ENCODE measurements at places on chromosomes 1 and 21.
A peak's percentile ranks its signal among the peaks of the same experiment; 100 is the strongest.

- DNase-seq = no peak
Measured at GRCh38 chr1:76179219-76179698, 104.7 kb downstream of the ST6GALNAC3 start.

DNA sequence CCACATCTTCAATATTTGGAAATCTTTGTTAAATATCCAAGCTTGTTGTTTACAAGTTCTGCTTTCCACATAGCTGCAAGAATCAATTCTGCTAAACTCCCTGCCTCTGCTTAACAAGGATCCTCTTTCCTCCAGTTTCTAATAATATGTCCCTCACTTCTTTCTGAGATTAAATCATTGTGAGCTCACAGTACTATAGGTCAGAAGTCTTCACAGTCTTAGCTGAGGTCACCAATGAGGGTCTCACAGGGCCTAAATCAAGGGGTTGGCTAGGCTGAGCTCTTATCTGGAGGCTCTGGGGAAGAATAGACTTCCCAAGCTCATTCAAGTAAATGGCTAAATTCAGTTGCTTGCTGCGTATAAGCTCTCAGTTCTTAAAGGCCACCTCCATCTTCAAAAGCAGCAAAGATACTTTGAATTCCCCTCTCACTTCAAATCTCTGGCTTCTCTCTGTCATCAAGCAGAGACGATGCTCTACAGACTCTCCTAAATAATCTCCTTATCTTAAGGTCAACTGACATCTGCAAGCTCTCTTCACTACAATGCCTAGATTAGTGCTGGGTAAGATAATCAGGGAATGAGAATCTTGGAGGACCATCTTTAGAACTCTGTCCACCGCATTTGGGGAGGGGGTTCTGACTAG is 175.3 kb downstream of the PLPPR4 start:
- DNase-seq = no peak

GRCh38 chr1:164637461-164638375 is 78.7 kb downstream of the PBX1 start:
- peak; percentile 36 for DNase-seq

GRCh38 chr1:2375246-2375922 is 16.0 kb downstream of the MORN1 start:
- no peak for DNase-seq

- peak; percentile 4 for DNase-seq
Measured at GRCh38 chr1:10387677-10388386, 11.0 kb upstream of the PGD start.

- no peak for DNase-seq
Measured at GRCh38 chr1:22317920-22318243, 133.8 kb upstream of the ZBTB40 start.

GRCh38 chr21:41497008-41497407 is 10.9 kb downstream of the TMPRSS2 start:
- DNase-seq = no peak

- no peak for DNase-seq
Measured at GRCh38 chr1:79969886-79970285, 963.4 kb upstream of the ADGRL4 start.

DNA sequence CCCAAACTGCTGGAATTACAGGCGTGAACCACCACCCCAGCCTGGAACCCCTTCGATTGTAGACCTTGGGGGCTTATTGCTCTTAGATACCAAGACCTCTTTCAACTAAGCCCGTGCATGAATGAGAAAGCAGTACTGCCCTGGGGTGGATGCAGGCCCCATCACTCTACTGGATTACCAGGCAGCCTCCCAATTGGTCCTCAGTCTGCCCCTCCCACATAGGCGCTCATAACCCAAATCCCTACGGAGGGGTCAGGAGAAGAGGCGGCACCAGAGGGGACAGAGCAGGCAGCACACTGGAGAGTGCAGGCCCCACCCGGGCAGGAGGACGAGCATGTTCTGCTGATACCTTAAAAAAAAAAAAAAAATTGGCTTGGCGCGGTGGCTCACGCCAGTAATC is 12.4 kb upstream of the STMN1 start:
- no peak for DNase-seq

DNA sequence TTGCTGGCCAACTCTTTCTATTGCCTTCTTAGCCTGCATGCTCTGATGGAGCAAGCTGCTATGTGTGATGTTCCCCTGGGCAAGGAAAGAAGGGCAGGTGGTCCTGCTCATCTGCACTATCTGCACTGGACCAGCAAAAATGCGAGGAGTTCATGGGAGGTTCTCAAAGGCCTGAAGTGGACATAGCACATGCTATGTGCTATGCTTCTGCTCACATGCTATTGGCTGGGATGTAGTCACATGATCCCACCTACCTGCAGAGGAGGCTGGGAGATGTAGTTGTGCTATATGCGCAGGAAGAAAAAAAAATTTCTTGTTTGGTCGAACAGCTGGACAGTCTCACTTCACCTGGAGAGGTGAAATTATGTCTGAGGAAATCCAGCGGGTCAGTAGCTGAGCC is 587.7 kb downstream of the MATN1 start:
- no peak for DNase-seq

DNA sequence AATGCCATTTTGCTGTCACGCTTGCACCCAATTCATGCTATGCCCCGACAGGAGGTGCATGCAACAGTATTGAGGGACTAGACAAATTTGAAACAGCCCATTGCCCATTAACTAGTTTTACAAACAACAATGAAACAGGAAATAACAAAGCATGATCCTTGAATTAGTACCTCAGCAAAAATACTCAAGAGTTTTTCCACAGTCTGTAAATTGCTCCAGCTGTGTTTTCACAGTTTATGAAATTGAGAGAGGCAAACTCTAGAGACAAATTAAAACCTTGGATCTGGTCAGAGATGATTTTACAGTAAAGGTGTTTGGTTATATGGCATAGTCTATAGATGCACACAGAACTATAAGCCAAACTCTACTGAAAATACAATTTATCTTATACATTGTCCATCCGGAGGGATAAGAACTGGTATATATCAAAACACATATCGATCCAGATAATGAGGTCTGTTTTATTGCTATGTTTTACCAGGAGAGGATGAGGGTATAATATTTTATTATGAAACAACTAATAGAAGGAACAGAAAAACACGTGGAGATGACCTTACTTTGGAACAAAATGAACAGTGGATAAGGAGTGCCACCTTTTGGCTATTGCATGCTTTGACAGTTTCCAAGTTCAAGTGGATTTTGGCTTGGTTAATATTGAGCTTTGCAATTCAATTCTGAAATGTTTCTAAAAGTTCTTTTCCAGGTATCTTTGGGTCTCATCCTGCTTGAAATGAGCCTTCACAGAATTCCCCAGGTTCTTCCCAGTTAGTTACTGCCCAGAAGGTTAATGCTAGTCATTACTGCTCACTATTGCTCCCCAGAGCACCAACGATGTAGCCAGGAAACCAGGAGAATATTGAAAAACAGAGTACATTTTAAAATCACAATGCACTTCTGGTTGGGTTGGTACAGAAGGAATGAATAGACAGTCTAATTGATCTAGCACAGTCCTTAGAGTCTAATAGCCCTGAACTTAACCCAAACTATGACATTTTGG is 45.7 kb downstream of the ZC3H11B start:
- DNase-seq = peak; percentile 22

DNA sequence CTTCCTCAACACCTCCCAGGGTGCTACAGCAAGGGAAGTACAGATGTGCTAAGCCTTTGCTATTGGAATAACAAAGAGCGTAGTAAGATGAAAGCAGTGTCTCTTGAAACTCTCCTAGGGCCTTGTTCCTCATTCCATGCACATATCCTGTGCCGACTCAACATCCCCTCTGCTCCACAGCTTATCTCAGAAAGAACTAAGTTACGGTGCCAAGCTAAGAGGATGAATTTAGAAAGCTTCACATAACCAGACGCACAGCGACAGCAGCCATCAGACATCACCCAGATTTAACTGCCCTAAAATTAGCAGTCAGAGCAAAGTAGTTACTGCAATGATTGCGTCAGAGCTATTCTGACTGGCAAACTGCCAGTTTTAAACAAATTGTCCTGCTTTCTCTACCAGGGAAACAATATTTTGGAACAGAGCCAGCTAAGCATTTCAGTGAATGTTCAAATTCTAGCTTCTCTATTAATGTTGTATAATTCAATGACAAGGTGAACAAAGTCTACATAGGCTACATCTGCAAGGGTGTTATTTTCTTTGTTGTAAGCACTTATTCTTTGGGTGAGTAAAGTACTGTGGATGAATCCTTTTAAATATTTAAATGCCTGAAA is 9.5 kb downstream of the SIPA1L2 start:
- peak; percentile 60 for DNase-seq

DNA sequence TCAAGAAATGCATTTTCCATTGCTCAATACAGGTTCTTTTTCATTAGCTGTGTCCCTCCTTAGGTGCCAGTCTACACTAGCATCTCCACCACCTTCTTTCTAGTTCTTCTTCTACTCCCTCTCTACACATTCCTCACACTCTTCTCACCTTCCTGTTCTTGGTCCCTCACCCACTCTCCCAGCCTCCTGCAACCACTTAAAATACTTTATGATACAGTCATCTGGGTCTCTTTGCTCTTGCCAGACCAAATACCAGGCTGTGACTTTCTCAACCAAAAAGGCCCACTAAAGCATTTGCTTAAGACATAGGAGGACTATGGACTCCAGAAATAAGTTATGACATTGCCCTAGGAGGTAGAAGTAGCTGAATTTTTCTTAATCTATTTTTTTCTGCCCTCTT is 35.1 kb downstream of the PIGM start:
- no peak for DNase-seq

DNA sequence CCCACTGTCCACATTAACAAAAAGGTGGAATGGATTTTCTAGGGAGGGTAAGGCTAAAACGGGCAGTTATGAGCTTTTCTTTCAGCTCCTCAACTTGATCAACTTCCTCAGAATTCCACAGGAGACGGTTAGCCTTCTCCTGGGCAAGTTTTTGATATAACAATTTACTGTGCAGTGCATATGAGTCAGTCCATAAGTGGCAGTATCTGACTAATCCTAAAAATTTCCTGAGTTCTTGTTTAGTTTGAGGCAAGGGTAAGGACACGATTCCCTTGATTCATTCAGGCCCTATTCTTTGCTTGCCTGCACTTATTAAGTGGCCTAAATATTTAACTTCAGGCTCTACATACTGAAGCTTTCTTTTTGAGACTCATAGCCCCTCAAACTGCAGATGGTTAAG is 6.2 kb upstream of the AADACL3 start:
- DNase-seq = no peak

DNA sequence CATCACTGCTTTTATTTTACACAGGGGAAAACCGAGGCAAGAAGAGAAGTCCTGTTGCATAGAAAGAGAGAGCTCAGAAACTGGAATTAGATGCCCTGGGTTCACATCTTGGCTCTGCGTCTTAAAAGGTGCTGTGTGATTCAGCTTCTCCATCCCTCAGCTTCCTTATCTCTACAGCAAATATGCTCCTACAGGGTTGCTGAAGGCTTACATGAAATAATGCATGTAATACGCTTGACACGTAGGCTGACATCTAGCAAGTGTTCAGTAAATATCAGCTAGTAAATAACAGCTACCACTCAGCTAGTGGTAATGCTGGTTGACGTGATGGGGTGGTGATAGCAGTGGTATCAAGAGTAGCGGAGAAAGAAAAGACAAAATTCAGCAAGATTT is 77.1 kb upstream of the CD55 start:
- no peak for DNase-seq

- DNase-seq = peak; percentile 28
Measured at GRCh38 chr1:66351913-66352312, 182.0 kb upstream of the SGIP1 start.

GRCh38 chr1:93416183-93416582 is 31.7 kb upstream of the FNBP1L start:
- DNase-seq = no peak

DNA sequence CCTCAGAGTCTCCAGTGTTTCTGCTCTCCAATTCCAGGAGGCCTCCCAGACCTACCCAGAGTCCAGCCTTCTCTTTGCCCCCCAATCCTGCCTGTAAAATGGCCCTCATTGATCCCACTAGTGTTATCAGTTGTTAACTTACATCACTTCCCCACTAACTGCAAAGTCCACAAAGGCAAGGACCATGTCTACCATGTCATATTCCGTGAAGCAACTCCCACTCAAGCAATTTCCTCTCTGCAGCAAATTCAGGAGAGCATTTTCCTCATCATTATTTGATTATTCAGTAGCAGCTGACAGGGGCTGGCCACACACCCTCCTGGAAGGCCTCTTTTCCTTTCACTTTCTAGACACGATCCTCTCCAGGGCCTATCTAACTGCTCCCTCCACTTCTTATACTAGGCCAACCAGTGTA is 153.5 kb downstream of the RERE start:
- DNase-seq = no peak

- no peak for DNase-seq
Measured at GRCh38 chr1:22875841-22876240, 96.8 kb downstream of the LACTBL1 start.

DNA sequence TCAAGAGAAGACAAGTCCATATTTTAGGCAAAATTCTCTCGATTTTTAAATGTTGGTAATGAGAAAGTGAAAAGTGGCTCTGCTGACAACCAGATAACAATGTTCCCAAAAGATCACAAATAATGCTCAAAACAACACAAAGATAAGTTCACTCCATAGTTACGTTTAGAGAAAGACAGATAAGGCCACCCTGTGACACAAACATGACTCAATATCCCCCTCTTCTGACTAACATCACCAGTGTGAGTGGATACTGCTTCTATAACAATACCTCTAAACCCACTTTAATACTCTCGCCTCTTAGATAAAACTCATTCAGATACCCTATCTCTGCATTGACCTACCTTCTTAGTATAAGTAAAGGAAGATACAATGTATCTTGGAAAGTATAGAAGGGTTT is 51.2 kb upstream of the RGS7 start:
- DNase-seq = no peak

DNA sequence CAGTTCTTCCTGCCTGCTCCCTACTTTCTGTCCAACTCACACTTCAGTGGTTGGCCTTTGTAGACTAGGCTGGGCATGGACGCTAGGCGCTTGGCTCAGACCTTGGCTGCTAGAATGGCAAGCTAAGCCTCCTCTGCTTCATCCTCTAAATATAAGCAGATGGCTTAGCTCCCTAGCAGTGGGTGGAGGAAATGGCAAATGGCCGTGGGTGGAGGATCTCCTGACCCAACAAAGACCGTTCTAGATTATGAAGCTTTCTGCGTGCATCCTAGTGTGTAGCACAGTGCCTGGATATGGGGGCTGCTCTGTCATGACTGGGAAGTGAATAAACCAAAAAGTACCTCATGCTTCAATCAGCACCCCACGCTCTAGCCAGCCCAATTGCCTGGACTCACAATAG is 10.4 kb upstream of the ETV3L start:
- DNase-seq = no peak

- DNase-seq = no peak
Measured at GRCh38 chr21:43850728-43851295, 14.2 kb upstream of the AGPAT3 start.

- no peak for DNase-seq
Measured at GRCh38 chr1:240426051-240426450, 185.9 kb downstream of the GREM2 start.

DNA sequence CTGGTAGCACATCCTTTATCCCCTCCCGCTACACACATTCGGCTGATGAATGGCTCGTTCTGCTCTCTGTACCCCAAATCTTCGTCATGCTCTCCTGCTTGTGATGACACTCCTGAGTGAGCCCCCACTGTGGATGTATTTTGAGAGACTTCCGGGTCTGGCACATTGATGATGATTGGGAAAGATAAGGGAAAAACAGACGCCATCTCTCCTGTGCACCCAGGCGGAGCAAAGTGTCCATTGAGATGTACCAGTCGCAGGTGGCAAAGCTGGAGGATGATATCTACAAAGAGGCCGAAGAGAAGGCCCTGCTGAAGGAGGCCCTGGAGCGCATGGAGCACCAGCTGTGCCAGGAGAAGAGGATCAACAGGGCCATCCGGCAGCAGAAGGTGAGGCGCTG is 27.9 kb upstream of the EFHD2 start:
- no peak for DNase-seq
